BJ (cell line): ENCODE measurements at places on chromosomes 5 and 9. TPM values are rescaled to one million over a fixed set of nuclear protein-coding genes. Genes with fewer than 3 reads are reported as not detected.

DNA sequence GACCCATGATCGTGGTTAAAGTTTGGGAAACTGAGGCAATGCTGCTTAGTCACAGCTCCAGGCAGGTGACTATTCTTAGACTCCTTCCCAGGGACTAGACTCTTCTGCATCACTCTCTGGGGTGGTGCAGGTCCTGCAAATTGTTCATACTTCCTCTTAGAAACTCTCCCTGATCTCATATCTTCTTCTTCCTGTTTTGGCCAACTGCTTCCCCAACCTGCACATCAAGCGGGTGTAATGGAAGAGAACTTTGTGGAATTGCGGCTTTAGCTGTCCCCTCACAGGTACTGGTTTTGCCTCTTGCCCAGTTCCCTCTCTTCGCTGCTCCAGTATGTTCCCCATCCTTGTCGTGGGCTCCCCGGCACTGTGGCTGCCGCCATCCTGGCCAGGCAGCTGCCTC is 111.5 kb upstream of the CTSL start:
- no peak for DNase-seq

- DNase-seq, result peak; percentile 75
Observed at GRCh38 chr9:88950341-88951154, 40.7 kb upstream of the S1PR3 start.

GRCh38 chr5:129631961-129632360 is 115.9 kb upstream of the MINAR2 start:
- DNase-seq, result no peak

DNA sequence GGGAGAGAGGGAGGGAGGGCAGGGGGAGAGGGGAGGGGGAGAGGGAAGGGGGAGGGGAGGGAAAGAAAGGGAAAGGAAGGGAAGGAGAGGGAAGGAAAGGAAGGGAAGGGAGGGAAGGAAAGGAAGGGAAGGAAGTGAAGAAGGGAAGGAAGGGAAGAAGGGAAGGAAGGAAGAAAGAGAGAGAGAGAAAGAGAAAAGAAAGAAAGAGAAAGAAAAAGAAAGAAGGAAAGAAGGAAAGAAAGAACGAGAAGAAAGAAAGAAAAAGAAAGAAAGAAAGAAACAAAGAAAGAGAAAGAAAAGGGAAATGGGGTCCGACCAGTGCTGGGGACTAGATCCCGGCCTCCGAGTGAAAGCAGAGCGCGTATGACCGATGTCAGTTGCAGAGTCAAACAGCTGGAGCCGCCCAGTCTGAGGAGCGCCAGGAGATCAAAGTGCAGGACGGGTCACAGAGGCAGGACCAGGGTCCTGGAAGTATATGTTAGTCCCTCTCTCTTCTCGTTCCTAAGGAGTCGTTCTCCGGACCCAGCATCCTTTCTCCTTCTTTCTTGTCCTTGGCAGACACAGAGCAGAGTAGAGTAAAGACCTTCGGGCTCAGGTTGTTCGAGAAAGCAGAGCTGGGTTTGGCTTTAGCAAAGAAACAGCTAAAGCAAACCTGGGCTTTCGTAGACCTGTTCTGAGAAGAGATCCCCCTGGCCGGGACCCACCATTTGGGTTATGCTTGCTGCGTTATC is 305.4 kb upstream of the MSX2 start:
- no peak for DNase-seq

DNA sequence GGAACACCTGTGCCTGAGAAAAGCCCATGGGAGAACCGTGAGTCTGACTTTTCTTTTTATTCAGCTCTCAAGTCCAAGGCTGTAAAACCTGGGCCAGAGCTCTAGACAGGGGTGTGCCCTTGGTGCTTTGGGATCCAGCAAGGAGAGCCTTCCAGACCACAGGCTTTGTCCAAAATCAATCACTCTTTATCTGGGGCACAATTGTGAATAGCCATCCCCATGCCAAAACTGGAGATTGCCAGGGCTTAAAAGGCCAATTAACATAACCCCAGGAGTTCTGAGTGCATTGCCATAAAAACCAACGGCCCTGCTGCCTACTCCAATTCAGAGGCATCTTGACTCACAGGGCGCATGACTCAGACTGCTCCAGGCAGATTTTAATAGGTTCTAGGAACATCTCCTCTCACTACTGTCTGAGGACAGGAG is 391.8 kb downstream of the ARHGEF28 start:
- peak; percentile 45 for DNase-seq

DNA sequence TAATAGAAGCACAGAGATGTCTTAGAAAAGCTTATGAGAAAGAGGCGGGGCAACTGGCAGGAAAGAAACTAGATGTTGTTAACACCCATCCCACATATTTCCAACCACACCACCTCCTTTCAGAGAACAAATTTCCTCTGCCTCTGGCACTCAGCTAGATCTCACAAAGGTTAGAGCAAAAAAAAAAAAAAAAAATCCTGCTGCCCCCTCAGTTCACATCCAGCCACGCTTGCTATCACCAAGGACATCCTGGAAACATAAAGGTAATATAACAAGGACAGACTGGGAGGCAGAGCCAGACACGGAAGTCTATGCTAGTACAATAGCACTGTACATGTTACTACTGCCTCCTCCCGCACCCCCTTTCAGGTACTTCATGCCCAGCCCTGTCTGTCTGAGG is 238.0 kb upstream of the PTGER4 start:
- no peak for DNase-seq

Gene LYRM7
- 1.6 and 3.2 TPM in 2 replicates for polyA plus RNA-seq

Gene SHLD3
- polyA plus RNA-seq, result 0.58 and 1.8 TPM in 2 replicates

GRCh38 chr5:103706939-103707682 is 144.5 kb upstream of the NUDT12 start:
- DNase-seq, result peak; percentile 39

Gene WDR38
- polyA plus RNA-seq, result not detected in 2 replicates

Gene PIK3R1
- 11.8 and 15.1 TPM in 2 replicates for polyA plus RNA-seq

Gene RACK1
- 6,186 and 8,520 TPM in 2 replicates for polyA plus RNA-seq

GRCh38 chr5:67266654-67267350 is 70.2 kb upstream of the CD180 start:
- no peak for DNase-seq

Gene GZMA
- polyA plus RNA-seq, result not detected in 2 replicates

DNA sequence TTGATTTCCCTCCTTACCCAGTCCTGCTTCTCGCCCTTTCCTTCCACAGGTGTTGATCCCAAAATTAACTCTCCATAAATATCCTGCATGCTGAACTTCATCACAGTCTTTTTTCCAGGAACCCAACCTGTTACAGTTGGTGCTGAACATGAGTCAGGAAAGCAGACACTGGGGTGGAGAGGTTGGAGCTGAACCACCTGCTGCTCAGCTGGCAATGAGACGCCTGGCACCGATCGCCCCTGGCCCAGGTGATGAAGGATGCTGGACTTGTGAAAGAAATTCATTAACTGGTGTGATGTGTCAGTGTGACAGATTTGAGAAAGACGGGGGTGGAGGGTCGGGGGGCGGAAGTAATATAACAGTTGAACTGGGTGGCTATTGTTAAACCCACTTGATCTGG is 30.6 kb downstream of the CPLX2 start:
- no peak for DNase-seq

GRCh38 chr5:74319076-74319475 is 321.5 kb downstream of the ENC1 start:
- DNase-seq, result no peak

Gene ENG
- 23.3 and 44.6 TPM in 2 replicates for polyA plus RNA-seq

Gene GNA14
- polyA plus RNA-seq, result 0.22 and 0.25 TPM in 2 replicates

DNA sequence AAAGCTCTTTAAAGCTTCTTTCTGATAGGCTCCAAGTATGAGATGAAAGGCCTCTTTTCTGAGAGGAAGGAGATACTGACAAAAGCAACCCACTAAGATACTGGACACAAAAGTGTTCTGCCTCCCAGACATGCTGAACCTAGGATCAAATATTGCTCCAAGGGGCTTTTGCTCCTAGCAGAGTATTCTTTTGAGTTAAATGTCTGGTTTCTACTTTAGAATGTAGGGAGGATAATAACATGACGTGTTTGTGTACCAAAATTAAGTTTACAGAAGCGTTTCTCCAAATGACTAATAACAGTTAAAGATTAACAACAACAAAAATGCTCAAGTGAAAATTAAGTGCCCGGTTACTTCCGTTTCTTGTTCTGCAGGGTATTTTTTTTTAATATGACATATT is 2293.3 kb upstream of the C9orf72 start:
- no peak for DNase-seq

GRCh38 chr5:97165726-97166125 is 17.3 kb downstream of the RIOK2 start:
- no peak for DNase-seq

DNA sequence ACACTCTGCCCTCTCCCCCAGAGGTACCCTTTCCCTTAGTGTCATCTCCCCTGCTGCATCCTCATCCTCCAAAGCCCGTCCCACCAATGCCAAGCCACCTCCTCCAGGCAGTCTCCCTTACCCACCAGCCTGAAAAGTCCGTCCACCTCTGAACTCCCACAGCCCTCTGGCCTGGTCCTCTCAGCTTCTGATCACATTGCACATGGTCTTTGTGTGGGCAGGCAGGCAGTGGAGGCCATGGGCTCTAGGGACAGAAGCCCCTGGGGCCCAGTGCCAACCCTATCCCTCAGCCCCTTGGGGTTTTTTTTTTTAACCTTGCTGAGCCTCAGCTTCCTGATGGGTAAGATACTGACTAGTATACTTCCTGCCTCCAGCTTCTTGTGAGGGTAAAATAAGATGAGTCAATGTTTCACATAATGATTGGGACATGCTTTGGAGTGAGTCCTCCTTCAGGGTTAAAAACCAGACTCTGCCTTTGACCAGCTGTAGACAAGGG is 19.4 kb downstream of the CSF1R start:
- no peak for DNase-seq

DNA sequence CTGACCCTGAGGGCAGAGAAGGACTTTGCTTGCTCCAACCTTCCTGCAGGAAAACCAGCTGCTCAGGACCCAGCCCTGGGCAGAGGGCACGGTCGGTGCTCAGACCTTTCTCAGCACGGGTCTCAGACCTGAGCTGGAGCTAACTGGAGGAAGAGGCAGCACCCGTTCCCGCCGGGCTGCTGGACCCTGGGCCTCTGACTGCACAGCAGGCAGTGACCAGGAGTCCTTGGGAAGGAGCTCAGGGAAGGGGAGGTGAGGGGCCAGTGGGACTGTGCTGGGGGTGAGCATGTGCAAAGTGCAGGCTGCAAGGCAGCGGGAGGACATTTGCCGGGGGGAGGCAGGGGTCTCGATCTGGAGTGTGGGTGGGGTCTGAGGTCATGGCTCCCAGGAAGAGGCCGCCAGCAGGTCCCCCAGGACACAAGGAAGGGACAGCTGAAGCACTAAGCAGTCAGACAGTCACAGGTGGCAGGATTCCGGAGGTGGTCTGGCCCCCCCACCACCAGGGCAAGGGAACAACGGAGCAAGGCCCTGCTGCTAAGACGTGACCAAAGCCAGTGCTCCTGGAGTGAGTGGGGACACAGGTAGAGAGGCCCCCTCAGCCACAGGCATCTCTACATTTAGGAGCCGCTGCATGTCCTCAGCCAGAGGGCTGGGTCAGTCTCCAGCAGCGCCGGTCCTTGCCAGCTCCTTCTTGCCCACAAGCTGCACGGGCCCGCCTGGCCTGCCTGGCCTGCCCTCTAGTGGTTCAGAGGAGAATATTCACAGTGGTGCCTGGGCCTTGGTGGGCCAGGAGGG is 4.8 kb upstream of the DPM2 start:
- DNase-seq, result no peak

Gene KIAA1958
- polyA plus RNA-seq, result 1.7 and 2.2 TPM in 2 replicates

DNA sequence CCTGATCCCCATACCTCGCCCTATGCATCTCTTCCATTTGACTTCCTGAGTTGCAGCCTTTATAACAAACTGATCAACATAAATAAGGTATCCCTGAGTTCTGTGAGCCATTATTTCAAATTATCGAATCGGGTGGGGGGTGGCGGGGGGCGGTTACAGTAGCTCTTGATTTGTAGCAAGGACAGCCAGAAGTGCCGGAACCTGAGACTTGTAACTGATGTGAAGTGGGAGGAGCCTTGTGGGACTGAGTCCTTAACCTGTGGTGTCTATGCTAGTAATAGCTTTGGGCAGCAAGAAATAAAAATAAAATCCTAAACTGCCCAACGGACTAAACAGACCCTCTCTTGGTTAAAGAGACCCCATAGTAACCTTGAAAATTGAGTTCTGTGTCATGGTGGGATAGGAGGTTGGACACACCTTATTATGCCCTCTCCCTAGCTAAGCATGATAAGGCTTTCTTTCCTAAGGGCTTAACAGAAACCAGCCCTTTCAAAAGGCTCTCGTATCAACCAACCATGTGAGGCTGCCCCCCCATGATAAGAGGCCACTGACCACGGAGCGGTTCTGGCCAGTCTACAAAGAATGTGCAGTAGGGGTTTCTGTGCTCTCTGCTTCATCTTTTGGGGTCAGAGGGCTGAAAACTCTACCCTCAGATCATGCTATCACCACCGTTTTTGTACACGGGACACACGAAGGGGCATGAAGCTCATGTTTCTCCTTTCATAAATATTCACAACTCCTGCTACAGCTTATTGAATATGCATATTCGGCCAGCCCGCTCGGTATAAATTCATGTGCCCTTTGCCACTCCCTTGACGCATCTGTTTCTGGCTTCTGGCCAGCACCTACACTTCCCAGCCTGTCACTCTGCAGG is 39.5 kb upstream of the IQGAP2 start:
- no peak for DNase-seq

DNA sequence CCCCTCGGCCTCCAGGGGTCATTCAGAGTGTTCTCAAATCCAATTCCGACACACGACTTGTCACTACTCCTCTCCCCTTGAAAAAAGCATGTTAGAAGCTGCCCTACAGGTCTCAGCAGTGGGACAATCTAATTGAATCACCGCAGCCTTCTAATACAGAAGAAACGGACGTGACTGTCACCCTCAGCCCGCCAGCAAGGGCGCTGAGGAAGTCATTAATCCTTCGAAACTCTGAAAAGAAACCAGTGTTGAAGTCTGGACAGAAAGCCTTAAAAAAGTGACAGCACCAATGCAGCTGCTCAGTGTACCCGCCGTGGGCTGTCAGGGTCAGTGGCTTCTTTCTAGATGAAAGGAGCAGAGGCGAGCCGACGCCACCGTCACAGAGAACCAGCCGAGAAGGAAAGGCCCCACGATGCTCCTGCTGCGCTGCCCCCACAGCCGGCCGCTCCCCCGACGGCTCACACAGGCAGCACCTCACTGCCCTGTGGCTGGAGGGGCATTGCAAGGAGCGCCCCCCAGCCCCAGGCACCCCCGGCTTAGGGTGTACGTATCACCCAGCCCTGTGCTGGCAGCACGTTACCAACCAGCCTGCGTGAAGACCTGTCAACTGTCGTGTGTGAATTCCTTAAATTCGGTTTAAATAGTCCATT is 5.7 kb downstream of the BRD3OS start:
- DNase-seq, result no peak

GRCh38 chr9:98010445-98010844 is 27.3 kb downstream of the ANP32B start:
- no peak for DNase-seq

Gene ADAMTS2
- 80.0 and 129 TPM in 2 replicates for polyA plus RNA-seq

Gene SLC36A2
- polyA plus RNA-seq, result not detected in 2 replicates

Gene STPG3
- polyA plus RNA-seq, result not detected in 2 replicates

GRCh38 chr5:389891-390622 is 52.9 kb upstream of the EXOC3 start:
- no peak for DNase-seq

DNA sequence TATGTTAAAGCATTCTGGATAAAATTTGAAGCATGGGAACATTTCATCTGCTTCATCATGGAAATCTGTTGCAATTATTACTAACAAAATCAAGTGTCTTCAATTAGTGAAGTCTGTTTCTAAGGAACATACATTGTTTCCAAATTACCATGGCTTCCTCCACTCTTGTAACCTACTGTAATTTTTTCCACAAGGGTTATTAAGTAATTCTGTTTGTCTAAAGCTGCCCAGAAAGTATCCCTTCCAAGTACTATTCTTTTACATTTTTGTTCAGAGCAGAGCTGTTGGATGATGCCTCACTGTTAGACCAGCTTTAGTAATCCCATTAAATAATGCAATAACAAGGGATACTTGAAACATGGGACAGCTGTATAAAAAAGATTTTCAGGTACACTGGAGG is 483.5 kb upstream of the CD180 start:
- DNase-seq, result peak; percentile 31
